Substantia nigra (tissue), 51 donors: ENCODE measurements at places on chromosomes 11 and 22.

DNA sequence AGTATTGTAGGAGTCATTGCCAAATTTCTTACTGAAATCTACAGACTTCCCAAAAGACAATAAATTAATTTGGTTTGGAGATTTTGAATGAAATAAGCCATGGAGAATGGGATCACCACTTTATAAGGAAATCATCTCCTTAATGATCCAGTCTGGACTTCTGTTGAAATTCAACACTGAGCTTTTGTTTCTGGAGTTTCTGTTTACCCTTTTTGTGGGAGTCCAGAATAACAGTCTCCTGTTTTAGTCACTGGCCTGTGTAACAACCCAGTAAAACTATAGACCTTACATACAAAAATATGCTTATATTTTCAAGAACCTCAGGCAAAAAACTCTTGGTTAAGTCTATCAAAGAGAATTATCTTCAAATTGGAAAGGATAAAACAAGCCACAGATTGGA, 321.7 kb upstream of the PLET1 start:
- no peak for DNase-seq

DNA sequence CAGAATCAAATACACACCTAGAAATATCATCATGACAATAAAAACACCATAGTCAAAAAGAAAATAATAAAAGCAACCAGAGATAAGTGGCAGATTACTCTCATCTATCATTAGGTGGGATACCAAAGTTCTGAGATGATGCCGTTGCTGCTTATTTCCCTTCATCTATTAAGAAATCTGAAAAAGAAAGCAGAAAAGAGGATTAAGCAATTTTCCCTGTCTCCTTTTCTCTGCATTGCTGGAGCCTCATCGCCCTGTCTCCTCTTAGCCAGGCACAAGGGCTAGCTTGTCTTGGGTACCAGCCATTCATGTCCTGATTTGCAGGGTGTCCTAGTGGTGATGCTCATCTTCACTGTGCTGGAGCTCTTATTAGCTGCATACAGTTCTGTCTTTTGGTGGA, 3.9 kb upstream of the MS4A14 start:
- no peak for DNase-seq

- no peak for DNase-seq
Observed at GRCh38 chr11:79400206-79400605, 40.6 kb downstream of the TENM4 start.

- no peak for DNase-seq
Observed at GRCh38 chr22:46482056-46482675, 55.3 kb downstream of the CELSR1 start.

DNA sequence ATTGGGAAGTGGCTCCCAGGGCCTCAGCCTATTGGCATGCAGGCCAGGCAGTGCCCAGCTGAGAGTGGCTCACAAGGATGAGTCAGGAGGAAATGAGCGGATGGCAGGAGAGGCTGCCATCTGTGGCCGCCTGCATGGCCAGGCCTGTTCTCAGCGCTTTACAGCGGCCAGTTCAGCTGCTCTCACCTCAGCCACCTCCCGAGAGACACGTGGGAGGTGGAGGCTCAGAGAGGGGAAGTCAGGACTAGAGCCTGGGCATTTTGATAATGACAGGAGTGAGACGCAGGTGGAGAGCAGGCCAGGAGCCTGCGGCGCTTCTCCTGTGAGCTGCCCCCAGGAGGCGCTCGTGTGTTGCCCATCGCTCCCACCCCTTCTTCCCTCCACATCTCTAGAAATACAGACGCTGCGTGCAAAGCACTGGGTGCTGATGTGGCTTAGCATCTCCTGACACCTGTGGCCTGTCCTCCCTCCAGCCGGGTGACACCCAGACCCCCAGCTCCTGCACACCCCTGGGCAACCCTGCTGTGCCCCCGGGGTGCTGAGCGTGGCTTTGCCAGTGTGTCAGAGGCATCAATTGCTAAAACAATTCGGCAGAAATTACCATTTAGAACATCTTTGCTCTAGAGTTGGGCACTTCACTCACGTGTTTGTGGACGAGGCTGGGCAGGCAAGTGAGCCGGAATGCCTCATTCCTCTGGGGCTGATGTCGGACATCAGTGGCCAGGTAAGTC, 21.4 kb upstream of the PANX2 start:
- DNase-seq = peak; percentile 80

DNA sequence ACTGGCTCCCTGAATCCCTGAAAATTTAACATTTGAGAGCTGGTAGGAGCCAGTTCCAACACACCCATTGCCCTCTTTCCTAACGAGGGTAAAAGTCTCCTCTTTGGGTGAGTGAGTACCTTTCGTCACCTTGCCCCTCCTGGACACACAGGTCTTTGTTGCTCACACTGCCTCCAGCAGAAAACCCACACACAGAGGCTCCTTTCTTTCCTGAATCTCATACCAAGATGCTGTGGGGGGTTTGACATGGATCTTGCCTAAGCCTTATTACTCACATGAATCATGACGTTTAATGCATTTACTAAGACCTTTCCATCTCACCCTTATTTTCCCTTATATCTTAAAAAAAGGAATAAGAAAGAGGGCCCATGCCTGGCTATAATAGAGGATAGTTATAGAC, 53.0 kb downstream of the PARVA start:
- DNase-seq = no peak

DNA sequence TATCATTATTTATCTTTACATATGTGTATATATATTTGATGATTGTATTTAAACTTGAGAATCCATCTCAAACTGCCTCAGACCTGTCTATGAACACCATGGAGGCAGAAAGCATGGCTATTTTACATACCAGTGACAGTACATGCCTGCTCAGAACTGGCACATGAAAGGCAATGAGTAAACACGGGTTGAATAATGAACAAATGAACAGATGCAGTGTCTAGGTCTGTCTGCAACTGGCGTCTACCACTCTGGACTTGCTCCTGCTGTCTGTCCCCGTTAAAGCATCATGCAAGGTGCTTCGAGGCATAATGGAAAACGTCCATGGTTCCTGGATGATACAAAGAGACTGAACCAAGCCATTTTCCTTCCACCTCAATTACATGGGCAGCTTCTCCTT, 271.6 kb upstream of the NARS2 start:
- no peak for DNase-seq

DNA sequence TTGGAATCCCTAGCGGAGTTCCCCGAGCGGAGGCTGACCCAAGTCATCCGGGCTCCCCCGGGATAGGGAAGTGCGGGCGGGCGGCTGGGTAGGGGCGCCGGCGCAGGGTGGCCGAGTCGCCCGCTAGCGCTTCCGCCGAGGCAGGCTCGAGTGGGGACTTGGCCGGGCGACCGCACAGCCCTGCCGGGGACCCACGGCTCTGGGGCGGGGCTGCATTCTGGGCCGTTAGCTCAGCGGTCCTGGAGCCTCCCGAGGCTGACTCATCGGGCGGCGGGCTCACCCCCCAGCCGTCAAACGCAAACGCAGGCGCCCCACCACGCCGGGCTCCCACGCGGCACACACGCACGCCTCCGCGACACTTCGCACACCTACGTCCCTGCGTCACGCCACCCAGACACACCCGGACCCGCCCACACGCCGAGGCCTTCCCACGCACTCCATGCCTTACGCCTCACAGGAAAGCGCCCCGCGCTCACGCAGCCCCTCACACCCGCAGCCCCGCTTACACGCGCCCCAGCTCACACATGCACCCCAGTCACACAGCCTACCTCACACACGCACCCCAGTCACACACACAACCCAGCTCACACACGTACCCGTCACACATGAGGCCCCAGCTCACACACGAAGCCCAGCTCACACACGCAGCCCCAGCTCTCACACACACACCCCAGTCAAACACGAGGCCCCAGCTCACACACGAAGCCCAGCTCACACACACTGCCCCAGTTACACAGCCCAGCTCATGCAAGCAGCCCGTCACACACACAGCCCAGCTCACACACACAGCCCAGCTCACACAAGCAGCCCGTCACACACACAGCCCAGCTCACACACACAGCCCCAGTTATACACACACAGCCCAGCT, 1.2 kb downstream of the PHLDB1 start:
- DNase-seq = no peak

- no peak for DNase-seq
Observed at GRCh38 chr11:2489083-2489482, 44.3 kb downstream of the KCNQ1 start.

- DNase-seq = no peak
Observed at GRCh38 chr11:6667733-6668374, 12.2 kb upstream of the DCHS1 start.

- DNase-seq = no peak
Observed at GRCh38 chr11:66607126-66607834, 9.2 kb upstream of the RBM14 start.

- no peak for DNase-seq
Observed at GRCh38 chr11:45024846-45025588, 74.3 kb upstream of the TP53I11 start.

- DNase-seq = no peak
Observed at GRCh38 chr11:77201991-77202841, 74.2 kb downstream of the MYO7A start.

- no peak for DNase-seq
Observed at GRCh38 chr11:106683435-106683834, 334.8 kb downstream of the GUCY1A2 start.

DNA sequence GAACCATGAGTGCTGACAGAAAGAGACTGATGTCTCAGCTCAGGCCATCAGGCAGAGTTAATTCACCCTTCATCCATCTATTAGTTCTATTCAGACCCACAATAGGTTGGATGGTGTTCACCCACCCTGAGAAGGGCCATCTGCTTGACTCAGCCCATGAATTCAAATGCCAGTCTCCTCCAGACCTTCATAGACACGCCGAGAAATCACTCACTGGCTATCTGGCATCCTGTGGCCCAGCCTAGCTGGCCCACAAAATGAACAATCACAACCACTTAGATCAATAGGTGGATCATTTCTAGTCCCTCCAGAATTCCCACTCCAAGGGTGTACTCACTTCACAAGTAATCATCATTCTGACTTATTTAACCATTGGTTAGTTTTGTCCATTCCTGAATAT, 58.2 kb downstream of the MYEOV start:
- DNase-seq = no peak

DNA sequence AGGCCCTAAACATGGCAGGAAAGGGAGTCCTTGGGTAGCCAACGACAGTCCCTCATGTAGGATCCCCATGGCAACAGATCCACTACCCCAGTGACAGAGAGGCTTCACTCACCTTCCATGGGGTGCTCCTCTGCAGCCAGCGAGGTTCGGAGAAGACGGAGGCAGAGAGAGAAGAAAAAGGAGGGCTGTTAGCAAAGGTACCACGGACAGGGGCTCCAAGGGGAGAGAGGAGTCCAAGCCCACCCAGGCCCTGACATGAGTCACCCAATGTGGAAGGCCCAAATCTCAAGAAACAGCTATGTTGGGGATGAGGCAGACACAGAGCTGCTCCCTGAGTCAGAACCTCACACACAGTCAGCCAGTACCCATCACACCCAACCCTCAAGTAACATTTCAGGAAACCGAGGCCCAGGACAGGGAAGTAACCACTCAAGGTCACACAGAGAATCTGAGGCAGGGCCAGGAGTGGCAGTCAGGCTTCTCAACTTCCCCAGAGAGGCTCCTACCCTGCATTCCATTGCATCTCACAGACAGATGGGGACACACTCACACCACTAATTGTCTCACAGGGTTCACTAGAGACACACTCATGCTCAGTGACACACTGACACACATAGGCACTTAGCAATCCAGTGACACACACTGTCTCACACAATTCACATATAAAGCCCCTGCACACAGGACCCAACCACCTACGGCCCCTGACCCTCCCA, 25.2 kb downstream of the NRXN2 start:
- DNase-seq = no peak

DNA sequence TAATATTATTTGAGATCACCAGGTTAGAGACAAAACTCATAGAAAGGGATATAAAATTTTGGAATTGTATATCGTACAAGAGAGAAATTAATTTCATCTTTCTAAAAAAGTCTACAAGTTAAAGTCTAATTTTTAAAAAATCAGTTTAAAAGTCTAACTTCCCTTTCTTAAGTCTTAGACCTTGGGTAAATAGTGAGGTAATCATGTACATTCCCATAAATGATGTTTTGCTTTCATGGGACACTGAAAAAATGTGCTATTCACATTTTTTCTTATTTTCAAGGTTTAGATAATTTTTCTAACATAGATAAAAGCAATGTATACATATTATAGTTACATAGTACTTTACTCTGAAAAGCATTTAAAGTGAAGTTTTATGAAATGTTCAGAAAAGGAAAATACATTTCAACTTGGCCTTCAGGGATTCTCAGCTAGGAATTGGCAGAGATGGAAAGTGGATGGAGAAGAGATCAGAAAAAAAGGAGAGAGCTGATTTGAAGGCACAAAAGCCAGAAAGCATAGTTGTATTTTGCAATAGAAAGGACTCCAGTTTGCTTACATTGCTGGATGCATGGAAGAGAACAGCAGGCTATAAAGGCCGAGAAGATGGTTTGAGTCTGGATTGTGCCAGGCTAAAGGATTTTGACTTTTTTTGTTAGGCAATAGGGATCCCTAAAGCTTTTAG, 194.0 kb downstream of the CASP12 start:
- no peak for DNase-seq

GRCh38 chr11:123624974-123625373, 29.4 kb downstream of the SCN3B start:
- no peak for DNase-seq

DNA sequence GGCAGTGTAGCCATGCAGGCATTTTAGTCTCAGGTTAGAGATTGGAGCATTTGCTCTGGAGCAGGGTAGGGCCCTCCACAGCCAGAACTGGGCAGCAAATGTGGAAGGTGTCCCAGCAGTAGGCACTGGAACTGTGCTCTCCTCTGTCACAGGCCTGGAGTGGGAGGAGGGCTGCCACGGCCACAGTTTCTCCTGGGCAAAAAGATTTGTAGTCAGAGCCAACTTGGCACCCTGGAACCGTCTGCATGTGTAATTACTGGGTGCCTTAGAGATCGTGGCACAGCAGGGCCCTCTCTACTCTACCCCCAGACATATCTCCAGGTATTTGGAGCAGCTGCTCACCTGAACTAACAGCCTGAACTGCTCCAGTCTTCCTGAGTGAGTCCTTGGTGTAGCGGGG, 93.7 kb downstream of the ZC3H12C start:
- no peak for DNase-seq

DNA sequence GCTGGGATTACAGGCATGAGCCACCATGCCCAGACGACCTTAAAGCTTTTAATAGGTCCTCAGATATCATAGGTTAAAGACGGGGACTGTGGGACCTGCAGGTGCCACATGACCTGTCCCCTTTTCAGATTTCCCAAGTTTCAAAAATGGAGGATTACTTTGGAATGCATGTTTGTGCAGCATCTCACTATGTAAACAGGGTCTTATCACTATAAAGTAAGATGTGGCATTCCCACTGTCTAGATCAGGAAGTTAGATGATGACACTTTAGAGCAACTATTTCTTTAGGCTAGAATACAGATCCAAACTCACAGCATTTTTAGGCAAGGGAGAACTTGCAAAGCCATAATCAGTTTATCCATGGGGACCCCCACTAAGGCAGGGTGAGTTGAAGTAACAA, 92.8 kb downstream of the USP35 start:
- no peak for DNase-seq

- no peak for DNase-seq
Observed at GRCh38 chr11:109958131-109958820, 134.9 kb upstream of the ZC3H12C start.
